ENCODE measurements at places on chromosomes 2 and 18. TPM values are rescaled to one million over a fixed set of nuclear protein-coding genes. Genes with fewer than 3 reads are reported as not detected.

Gene NR4A2
- total RNA-seq: 6.7 TPM

Gene IL36A
- 0.32 TPM for total RNA-seq

Gene EIPR1
- 36.4 TPM for total RNA-seq

GRCh38 chr2:239951129-239951734, 73.9 kb downstream of the NDUFA10 start:
- H3K27ac ChIP-seq: no peak overlapping the region
- no peak for DNase-seq
- no peaks in the 10 kb centered on the region for H3K4me1 ChIP-seq
- peaks cover 8% of the 10 kb centered on the region for H3K36me3 ChIP-seq
- no peak overlapping the region for H3K4me3 ChIP-seq

- peaks cover 50% of the 10 kb centered on the region for H3K4me1 ChIP-seq
- H3K4me3 ChIP-seq: no peak overlapping the region
- H3K27me3 ChIP-seq: no peaks in the 10 kb centered on the region
- no peak for DNase-seq
- H3K27ac ChIP-seq: peak overlapping the region; percentile 70
Measured at GRCh38 chr2:216348756-216349308, 23.5 kb downstream of the MARCHF4 start.

DNA sequence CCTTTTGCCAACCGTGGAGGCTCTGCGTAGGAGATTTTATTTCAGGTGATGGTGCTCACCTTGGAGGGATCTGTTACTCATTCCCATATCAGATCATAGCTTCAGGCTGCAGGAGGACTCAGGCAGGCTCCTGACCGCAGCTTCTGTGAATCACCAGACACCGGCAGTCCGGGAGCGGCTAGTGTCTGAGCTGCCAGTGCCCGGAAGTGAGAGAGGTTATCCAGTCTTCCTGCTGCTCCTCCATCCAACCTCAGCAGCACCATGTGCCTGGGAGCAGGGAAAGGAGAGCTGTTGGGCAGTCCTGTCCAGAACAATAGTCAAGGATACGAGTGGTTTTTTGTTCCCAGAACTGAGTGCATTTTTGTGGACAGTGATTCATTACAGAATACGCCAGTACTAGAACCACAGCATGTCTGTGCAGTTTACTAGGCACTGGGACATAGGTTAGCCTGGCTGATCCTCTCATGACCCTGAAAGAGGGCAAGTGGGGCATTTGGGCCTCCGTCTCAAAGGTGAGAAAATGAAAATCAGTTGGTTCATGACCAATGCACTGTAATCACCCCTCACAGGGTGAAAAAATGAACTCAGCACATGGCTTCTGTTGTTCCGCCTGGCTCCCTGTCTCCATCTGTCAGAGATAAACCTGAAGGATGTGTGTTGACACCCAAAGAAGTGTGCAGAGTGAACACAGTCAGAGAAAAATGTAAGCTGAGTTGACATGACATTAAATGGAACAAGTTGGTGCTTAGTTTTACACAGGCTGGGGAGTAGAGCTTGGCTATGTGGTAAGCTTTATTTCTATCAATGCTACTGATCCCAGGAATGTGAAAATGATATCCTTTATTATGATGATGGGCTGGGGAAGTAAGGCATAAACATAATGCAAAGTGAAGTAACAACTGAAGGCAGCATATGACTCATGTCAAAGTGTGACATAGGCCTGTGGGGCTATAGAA, 12.2 kb downstream of the FHOD3 start:
- H3K4me3 ChIP-seq: no peak overlapping the region
- no peaks in the 10 kb centered on the region for H3K4me1 ChIP-seq
- H3K36me3 ChIP-seq: no peaks in the 10 kb centered on the region

DNA sequence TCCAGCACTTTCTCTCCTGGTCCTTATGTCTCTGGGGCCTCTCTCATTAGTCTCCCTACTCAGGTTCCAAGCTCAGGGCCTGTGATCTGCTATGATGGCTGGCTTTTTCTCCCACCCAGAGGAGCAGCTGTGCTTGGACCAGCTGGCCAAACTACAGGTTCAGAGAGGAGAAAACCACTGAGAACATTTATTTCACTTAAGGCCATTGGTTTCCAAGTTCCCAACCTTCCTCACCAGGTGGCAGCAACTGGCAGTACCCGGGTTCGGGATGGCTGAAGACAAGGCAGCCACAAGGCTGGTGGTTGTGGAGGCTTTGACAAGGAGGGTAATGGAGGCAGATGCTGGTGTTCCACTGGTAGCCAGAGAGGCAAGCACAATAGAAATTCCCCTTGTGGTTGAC, 29.9 kb upstream of the SELENOI start:
- no peaks in the 10 kb centered on the region for H3K4me1 ChIP-seq
- no peak overlapping the region for H3K27ac ChIP-seq
- H3K27me3 ChIP-seq: no peaks in the 10 kb centered on the region
- no peak overlapping the region for H3K4me3 ChIP-seq
- H3K36me3 ChIP-seq: no peaks in the 10 kb centered on the region
- DNase-seq: no peak

DNA sequence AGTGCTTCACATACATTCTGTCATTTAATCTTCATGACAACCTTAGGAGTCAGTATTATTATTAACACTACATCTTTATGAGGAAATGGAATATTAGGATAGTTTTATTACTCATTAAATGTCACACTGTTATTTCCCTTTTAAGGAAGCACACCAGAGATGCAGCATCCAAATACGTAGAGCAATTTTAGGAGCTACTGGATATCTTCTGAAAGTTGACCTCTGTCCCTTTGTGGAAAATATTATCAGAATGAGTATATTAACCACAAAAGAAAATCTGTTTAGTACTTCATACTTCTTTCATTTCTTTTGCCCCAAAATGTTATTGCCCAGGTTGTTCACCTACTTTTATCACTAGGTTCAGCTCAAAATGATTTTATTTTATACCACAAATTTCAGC, 72.9 kb upstream of the APCDD1 start:
- H3K4me1 ChIP-seq: no peaks in the 10 kb centered on the region
- no peak for DNase-seq
- H3K27me3 ChIP-seq: no peaks in the 10 kb centered on the region
- no peak overlapping the region for H3K4me3 ChIP-seq
- H3K36me3 ChIP-seq: no peaks in the 10 kb centered on the region

DNA sequence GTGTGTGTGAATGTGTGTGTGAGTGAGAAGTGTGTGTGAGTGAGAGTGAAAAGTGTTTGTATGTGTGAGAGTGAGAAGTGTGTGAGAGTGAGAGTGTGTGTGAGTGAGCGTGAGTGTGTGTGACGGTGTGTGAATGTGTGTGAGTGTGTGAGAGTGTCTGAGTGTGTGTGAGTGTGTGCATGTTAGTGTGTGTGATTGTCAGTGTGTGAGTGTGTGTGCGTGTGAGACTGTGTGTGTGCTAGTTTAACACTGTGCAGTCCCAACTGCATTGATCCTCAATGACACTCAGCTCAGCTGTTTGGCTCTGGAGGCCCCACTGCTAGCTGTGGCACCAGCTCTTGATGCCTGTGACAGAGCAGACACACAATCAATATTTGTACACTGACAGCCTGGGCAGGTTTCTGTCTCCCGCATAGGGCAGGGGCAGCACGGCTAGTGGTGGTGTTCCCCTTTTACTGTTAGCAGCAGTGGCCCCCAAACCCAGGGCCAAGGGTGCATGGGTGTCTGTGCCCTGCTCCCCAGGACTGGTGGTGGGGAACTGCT, 135.0 kb downstream of the INHBB start:
- H3K4me3 ChIP-seq: no peak overlapping the region
- H3K4me1 ChIP-seq: no peaks in the 10 kb centered on the region
- H3K27ac ChIP-seq: no peak overlapping the region
- H3K36me3 ChIP-seq: no peaks in the 10 kb centered on the region

DNA sequence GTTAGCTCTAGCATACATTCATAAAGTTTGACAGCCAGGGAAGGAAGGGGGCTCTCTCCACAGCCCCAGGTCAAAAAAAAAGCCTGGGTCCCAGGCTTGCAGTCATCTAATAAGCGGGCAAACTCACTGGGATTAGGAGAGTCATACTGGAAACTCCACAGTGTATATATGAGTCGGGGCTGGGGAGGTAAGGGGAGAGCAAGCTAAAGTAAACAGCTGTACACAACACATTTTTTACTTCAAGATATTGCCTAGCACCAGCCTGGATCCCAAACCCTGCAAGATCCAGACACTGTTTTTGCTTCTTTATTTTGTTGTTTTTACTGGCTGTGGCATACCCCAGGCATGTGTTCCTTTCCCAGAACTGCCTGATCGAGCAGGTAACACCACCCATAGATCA, 291.3 kb upstream of the TANK start:
- DNase-seq: no peak
- no peaks in the 10 kb centered on the region for H3K27me3 ChIP-seq
- no peaks in the 10 kb centered on the region for H3K4me1 ChIP-seq
- H3K4me3 ChIP-seq: no peak overlapping the region
- no peaks in the 10 kb centered on the region for H3K36me3 ChIP-seq

GRCh38 chr2:43146083-43146482, 80.3 kb downstream of the ZFP36L2 start:
- no peaks in the 10 kb centered on the region for H3K27me3 ChIP-seq
- no peaks in the 10 kb centered on the region for H3K36me3 ChIP-seq
